ENCODE measurements at places on chromosomes 12 and 14.

- DNase-seq: no peak
Observed at GRCh38 chr14:92863286-92864080, 59.5 kb upstream of the CHGA start.

DNA sequence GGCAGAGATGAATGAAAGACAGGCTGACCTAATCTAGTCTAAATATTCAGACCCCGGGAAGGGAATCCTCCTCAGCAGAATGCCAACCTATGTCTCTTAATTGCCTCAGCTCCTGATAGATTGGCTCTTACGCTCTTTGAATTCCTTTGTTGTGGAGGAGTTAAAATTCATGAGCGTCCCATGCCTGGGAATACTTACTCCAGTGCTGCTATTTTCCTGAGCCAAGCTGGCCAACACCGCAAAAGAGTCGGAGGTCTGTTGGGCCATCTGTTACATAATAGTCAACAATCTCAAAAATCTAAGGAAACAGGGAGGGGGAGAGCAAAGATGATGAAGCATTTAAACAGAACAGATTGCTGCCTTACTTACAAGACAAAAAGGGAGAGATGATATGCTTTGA lies 182.8 kb downstream of the ASCL1 start:
- DNase-seq: no peak

- DNase-seq: no peak
Observed at GRCh38 chr14:91830777-91831176, 36.6 kb downstream of the TC2N start.

- no peak for DNase-seq
Observed at GRCh38 chr12:117599849-117600248, 238.4 kb upstream of the NOS1 start.

DNA sequence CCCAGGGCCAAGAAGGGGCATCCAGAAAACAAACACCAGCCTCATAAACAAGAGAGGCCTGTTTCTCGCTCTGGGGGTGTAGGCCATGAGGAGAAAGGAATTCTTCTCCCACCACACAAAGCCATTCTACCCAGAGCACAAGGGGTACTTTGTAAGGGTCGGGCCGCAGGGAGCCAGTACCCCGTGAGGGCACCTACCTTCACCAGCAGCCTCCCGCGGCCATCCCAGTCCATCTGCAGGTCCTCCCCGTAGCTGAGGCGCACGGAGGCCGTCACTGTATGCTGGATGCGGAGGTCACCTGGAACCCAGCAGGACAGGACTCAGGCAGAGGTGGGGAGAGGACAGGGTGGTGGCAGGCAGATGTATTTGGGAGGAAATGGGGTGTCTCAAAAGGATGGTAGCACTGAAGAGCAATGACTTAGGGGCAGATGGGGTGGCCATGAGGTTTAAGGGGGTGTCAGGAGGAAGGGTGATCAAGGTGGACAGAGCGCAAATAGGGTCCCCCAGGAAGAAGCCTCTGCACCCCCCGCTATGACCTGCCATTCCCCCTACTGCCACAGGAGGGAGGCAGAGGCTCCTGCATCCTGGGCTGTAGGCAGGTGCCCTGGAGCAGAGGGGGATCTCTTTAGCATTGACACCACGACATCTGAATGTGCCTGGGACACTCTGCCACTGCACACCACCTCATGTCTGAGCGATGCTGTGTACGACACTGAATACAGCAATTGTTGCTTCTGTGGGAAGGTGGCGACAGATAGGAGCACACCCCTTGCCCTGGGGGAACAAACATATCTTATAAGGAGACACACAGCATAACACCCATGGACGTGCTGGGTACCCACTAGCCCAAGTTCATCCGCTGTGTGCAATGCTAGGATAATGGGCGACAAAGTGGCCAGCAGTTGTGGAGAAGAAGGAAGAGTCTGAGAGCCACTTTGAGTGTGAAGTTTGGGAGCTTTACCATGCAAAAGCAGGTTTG lies 61.4 kb downstream of the VWF start:
- DNase-seq: no peak

GRCh38 chr14:58846682-58847465 lies 209.1 kb downstream of the DACT1 start:
- DNase-seq: no peak

DNA sequence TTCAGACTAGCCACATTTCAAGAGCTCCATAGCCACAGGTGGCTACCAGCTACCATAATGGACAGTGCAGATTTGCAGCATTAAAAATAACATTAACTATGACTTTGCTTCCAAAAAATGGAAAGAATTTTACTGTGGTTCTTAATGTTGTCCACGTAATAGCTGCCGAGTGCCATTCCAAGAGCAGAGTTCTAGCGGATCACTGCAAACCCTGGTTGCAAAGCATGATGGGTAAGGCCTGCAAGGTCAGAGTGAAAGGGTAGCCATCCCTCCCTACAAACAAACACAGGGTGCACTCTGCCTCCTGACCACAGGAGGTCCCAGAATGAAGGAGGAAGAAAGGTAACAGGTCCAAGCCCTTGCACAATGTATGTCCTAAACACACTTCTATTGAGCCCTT lies 157.6 kb downstream of the DPF3 start:
- DNase-seq: peak; percentile 83

GRCh38 chr12:123164222-123164621 lies 13.3 kb upstream of the PITPNM2 start:
- no peak for DNase-seq

DNA sequence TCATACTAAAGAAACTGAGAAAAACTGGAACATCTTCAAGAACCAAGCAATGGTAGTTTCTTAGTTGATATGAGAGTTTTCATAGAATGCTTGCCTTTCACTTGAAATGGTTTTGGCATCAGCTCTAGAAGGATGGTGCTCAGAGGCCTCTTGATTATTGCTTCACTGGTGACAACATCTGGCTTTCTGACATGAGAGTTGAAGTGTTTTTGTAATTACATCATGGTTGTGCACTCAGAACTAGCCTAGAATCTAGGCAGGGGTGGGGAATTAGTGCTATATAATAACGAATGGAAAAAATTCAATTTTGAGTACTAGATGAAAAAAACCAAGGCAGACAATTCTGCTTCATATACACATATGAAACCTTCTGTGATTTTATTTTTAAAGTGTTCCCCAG lies 172.8 kb upstream of the LMNTD1 start:
- peak; percentile 49 for DNase-seq

- peak; percentile 49 for DNase-seq
Observed at GRCh38 chr14:88129306-88130056, 124.5 kb downstream of the GPR65 start.

DNA sequence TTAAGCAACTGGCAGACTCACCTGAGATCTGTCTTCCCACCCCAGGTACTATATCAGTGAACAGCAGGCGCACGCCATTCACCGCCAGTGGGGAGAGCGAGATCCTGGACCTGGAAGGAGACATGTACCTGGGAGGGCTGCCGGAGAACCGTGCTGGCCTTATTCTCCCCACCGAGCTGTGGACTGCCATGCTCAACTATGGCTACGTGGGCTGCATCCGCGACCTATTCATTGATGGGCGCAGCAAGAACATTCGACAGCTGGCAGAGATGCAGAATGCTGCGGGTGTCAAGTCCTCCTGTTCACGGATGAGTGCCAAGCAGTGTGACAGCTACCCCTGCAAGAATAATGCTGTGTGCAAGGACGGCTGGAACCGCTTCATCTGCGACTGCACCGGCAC lies 544.5 kb downstream of the NRXN3 start:
- no peak for DNase-seq

- no peak for DNase-seq
Observed at GRCh38 chr12:541676-542324, 82.1 kb downstream of the B4GALNT3 start.

- no peak for DNase-seq
Observed at GRCh38 chr12:105835580-105836241, 303.0 kb downstream of the NUAK1 start.

- DNase-seq: no peak
Observed at GRCh38 chr14:105902131-105902898, 375.9 kb downstream of the TMEM121 start.

GRCh38 chr12:43882578-43883178 lies 46.8 kb downstream of the TMEM117 start:
- DNase-seq: peak; percentile 11

DNA sequence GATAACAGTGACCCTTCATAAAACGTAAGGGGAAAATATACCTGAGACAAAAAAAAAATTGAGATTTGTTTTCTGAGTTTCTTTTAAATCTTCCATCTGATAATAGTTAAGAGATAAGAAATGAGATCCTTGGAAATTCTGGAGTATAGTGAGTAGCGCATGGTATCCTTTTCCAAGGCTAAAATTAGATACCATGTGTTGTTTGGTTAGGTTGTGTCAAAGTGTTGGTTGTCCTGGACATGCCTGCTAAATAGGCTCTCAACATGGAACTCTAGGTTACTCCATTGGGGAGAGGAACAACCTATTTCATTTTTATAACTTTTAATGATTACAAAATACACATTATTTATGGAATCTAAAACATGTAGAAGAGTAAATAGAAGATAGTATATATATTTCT lies 14.8 kb downstream of the PYGL start:
- no peak for DNase-seq

DNA sequence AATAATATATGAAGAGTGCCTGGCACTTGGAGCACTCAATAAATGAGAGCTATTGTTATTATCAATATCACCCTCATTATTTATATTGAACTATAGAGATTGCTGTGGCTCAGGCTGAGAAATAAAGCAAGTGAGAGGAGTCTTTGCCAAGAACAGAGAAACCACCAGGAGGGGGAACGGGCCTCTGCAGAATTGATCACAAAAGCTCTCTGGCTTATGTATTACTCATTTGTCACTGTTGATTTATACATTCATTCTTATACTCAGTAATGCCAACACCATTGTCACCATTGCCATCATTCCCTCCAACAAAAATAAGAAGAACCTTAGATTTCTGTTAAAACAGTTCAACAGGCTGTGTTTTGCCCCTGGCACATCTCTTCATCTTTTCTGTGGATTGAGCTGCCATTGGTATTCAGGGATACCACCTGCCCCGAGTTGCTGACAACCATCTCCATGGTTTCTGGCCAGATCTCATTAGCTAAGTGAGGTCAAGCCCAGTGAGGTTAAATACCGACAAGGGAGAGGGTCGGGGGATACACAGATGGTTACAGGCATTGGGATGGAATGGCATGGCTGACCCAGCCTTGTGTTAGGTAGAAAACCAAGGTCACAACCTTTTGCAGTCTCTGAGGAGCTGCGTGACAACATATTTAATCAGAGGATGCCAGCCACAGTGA lies 21.8 kb upstream of the PCNX1 start:
- no peak for DNase-seq

DNA sequence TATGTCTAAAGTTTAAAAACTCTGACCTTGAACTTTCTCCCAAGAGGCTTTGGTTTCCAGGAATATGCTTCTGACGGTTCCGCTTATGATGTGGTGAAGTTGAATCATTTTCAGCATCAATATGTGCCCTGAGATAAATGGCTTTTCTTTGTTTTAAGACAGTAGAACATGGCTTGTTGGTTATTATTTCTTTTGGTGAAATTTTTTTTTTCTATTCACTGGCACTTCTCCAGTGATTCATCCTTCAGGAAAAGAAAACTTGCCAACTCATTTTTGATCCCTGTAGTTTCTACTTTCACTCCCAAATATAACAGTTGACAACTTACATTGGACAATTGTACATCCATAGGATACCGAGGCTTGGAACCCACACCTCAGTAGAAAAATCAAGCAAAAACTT lies 1301.2 kb upstream of the FLRT2 start:
- DNase-seq: no peak
